ENCODE measurements at places on chromosomes 2 and 18.

- DNase-seq, result no peak
These were observed 207.0 kb upstream of the CXCR4 start for GRCh38 chr2:136324966-136325365.

- DNase-seq, result no peak
These were observed 303.9 kb downstream of the ETAA1 start for GRCh38 chr2:67701011-67701410.

- no peak for DNase-seq
These were observed 17.3 kb upstream of the GTF2A1L start for GRCh38 chr2:48600204-48600813.

- no peak for DNase-seq
These were observed 13.0 kb downstream of the ICA1L start for GRCh38 chr2:202858601-202859000.

DNA sequence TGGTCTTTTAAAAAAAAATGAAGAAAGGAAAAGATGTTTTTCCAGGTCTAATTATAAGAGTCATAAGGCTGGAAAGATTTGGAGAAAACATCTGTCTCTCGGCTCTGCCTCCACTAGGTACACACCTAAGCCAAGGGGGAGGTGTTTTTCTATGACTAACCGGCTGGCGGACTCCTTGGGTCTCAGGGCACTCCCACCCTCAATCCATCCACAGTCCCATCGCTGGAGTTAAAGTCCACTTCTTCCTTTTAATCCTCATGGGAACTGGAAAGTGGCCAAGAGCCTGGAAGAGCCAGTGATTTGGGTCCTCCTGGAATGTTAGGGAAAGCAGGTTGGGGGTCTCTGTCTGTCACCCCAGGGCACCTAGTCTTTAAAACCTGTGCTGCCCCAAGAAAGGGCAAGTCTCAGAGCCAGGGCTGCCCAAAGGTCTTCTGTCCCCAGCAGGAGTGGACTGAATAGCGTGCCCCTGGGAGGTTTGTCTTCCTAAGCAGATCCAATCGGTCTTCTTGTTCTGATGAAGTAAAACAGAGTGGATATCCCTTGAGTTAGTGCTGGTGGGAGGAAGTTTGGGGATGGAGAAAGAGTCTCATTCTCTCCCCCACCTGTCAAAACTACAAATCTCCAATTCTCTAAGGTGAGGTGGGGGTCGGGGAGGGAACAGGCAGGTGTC is 66.4 kb downstream of the MCFD2 start:
- DNase-seq, result no peak

DNA sequence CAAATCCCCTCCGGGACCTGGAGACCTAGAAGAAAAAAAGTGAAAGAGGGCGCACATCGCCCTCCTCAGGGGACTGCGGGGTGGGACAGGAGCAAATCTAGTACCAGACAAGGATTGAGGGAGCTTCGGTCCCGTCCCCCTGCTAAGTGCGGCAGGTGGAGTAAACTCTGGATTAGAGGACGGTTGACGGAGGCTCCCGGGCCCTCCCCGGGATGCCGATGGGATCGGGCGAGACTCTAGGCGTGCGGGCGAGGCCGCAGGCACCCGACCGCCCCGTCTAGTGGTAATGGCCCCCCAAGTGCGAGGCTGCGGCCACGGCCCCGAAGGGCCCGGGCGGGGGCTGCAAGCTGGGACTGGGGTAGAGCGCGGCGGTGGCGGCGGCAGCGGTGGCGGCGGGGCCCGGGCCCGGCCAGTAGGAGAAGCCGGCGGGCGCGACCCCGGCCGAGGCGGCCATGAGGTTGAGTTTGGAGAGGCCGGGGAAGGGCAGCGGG is 3.5 kb downstream of the FEV start:
- no peak for DNase-seq

DNA sequence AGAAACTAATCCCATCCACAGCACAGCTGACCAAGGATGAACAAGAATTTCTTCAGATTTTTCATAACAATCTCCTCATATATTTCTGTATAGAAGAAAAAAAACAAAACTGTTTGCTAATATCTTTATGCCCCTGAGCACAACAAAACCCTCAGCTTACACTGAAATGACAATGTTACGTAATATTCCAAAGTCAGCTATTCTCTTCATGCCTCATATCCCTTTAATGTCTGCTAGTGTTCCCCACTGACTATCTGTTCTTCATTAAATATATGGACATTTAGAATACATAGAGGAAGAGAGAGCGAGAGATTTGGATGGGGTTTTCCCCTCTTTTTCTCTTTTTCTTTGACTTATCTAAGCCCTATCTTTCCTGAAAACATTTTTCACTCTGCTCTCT is 87.9 kb upstream of the GULP1 start:
- no peak for DNase-seq

DNA sequence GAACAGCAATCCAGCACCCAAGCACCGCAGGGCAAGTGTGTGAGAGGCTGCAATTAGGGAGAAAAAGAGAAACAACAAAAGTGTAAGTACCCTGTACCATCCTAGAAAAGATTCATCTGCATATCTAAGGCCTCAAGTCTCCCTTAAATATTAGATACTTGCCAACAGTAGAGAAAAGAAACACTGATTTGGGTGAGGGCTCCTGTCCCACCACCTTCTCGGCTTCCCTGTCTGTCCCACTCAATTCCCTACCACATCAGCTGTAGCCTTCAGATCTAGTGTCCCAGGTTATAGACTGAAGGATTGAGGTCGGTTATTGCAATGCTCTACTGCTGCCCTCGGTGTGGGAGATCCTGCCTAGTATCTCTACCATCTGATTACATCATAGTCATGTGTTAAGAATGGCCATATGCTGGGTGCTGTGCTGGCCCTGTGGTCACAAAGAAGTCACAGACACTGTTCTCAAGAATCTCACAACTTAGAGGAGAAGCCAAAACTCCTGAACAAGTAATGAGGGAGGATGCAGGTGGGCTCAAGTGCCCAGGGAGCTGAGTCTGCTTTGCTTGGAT is 2.5 kb downstream of the RAX start:
- DNase-seq, result no peak

DNA sequence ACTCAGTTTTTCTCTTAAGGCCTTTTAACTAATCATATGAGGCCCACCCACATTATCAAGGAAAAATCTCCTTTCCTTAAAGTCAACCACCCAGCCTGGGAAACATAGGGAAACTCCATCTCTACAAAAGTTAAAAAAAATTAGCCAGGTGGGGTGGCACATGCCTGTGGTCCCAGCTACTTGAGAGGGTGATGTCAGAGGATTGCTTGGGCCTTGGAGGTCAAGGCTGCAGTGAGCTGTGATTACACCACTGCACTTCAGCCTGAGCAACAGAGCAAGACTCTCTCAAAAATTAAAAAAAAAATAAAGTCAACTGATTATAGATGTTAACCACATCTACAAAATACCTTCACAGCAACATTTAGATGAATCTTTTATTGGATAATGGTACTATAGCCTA is 5.8 kb downstream of the DPYSL5 start:
- no peak for DNase-seq

DNA sequence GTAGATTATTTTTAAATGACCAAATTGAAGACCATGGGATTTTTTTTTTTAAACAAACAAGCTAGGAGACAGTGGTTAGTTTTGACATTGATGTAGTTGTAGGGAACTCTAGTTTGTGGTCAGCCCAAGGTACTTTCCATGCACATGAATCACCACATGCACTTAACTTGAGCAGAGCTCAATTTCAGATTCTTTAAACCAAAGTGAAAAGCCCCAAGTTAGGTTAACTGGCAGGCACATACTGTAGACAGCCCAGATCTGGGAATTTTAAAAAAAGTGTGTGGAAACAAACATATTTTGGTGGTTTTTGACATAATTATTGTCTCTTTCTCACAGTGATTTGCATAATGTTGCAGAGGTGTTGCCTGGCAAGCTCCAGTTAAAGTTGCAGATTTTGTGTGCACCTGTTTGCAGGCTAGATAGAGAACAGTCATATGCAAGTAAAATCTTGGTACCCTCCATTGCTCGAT is 88.4 kb downstream of the BCL2L11 start:
- no peak for DNase-seq

GRCh38 chr2:223692191-223692947 is 90.2 kb upstream of the SCG2 start:
- DNase-seq, result no peak

GRCh38 chr2:108268001-108268400 is 20.7 kb upstream of the SULT1C2 start:
- DNase-seq, result no peak

- no peak for DNase-seq
These were observed 73.1 kb downstream of the CTIF start for GRCh38 chr18:48611785-48612480.

- no peak for DNase-seq
These were observed 70.3 kb upstream of the CTLA4 start for GRCh38 chr2:203797276-203797675.

DNA sequence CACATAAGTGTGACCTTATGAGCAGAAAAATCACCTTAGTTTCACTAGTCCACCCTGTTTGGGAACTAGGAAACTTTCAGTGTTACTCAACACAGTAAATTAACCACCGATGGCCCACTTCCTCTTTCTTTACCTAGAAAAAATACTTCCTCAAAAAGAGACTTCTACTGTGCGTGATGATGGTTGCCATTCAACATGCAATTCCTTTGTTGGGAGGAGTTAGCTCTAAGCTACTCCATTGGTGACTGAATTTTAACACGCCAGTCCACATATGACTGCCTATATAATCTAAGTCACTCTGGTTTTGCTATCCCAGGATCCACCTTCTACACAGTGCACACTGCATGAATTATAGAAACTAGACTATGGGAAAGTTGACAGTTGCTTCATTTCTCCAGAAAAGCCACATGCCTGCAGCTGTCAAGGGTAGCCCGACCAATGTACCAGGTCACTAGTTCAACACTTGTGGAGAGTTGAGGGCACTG is 47.8 kb upstream of the REG3G start:
- DNase-seq, result no peak

DNA sequence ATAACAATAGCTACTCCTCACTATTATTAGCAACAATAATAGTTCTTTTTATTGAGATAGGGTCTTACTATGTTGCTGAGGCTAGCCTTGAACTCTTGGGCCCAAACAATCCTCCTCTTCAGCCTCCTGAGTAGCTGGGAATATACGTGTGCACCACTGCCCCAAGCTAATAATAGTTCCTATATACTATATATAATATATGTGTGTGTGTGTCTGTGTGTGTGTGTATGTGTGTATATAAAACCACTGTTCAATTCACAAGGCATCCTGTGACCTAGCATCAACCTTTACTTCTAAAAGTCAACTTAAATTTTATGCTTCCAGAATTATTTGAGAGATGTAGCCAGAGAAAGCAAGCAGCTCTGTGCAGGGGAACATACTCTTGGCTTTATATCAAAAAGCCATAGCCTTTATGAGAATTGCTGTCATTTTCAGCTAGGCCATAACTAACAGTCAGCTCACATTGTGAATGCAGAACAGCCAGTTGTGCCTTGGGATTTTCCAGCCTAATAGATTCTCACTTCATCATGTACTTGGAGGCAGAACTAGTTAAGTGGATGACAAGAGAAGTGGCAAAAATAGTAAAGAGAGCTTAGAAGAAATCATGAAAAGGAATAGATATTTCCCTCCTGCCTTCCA is 665.5 kb downstream of the NYAP2 start:
- DNase-seq, result no peak

DNA sequence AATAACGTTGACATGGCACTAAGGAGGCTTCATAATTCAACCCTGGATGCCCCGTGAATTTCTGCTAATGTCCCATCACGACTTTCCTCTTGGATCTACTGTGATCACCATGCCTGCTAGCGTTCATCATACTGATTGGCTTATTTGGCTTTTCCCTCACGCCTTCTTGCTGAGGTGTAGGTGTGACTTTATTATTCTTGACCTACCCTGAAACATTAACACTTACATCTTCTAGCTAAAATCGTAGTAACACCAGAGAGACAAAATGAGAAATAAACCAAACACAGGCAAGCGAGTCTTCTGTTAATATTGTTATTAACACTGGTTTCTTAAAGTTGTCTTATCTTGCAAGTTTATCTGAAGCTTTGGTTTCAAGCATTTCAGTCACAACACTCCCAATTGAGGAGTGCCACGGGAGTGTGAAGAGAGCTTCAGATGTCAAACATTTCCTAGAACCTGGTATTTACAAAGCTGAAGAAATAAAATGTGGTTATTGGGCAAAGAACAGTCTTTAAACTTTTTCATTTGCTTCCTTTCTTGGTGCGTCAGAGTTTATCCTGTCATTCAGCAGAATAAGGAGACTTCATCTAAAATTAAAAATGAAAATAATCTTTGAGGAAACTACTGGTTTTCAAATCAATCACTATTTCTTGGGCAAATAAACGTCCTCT is 15.4 kb upstream of the STAT1 start:
- DNase-seq, result no peak

DNA sequence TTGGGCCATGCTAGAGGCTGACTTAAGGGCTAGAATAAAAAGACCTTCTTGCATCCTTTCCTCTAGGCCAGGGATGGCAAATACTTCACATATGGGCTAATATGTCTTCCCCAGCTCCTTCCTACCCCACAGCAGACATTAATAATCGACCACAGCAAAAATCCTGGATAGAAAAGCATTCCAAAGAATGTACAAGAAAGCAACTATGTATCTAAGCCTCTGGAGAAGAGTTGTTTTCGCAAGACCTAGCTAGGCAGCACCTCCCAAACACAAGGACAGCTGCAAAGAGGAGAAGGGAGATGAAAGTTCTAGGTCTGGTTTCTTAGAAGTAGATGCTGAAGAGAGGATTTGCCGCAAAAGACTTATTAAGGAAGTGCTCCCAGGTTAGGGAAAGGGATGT is 372.6 kb downstream of the SLC4A3 start:
- DNase-seq, result no peak

- no peak for DNase-seq
These were observed 335.7 kb upstream of the CDH7 start for GRCh38 chr18:65415098-65415497.

- DNase-seq, result no peak
These were observed 221.1 kb upstream of the ATP5MC3 start for GRCh38 chr2:175402571-175402970.

GRCh38 chr2:23434721-23435121 is 49.7 kb downstream of the KLHL29 start:
- DNase-seq, result no peak

DNA sequence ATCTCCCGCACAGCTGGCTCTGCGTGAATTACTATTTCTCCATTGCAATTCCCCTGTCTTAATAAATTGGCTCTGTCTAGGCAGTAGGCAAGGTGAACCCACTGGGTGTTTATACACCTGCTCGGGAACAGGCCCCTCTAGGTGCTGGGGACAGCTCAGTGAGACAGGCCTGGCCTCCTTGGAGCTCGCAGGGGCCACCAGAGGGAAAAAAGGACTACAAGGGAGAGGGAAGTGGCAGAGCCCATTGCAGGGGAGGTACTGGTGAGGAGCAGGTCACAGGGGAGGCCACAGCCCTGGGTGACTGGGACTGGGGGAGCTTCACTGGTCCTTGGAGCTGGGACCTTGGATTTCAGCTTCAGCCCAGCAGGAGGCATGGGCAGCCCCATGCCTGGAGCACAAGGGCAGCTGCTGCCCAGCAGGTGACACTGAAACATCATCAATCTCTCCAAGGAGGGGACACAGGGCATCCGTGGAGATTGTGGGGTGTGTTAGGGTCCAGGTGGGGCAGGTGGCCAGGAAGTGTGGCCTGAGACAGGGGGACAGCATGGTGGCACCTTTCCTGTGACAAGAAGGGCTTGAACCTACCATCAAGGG is 31.2 kb downstream of the NGEF start:
- no peak for DNase-seq

Measured in stimulated activated CD4-positive, alpha-beta T cell treated with anti-CD3 and anti-CD28 coated beads, Interleukin-1b, Interleukin-23, amount 100 ng/mL, for 1 hour (primary cell).